ENCODE measurements at places on chromosomes 5 and 9.
A peak's percentile ranks its signal among the peaks of the same experiment; 100 is the strongest.

DNA sequence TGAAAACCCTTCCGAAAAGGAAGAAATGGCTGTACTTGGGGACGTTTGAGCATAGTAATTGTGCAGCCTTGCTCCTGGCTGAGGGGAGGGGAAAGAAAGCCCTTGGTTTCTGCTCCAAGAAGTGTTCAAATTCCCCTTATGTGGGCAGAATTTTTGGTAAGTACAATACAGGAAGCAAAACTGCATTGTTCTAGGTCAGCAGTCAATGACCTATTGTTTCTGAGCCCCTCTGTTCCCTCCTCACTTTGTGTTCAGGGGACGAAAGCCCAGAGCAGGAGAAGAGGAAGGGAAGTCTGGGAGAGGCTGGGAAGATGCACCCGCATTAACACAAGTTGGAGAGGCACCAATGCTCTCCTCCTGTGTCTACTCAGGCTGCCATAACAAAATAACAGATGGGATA lies 11.9 kb downstream of the BASP1 start:
- no peak for DNase-seq

GRCh38 chr5:132455614-132456115 lies 34.9 kb downstream of the IRF1 start:
- no peak for DNase-seq

DNA sequence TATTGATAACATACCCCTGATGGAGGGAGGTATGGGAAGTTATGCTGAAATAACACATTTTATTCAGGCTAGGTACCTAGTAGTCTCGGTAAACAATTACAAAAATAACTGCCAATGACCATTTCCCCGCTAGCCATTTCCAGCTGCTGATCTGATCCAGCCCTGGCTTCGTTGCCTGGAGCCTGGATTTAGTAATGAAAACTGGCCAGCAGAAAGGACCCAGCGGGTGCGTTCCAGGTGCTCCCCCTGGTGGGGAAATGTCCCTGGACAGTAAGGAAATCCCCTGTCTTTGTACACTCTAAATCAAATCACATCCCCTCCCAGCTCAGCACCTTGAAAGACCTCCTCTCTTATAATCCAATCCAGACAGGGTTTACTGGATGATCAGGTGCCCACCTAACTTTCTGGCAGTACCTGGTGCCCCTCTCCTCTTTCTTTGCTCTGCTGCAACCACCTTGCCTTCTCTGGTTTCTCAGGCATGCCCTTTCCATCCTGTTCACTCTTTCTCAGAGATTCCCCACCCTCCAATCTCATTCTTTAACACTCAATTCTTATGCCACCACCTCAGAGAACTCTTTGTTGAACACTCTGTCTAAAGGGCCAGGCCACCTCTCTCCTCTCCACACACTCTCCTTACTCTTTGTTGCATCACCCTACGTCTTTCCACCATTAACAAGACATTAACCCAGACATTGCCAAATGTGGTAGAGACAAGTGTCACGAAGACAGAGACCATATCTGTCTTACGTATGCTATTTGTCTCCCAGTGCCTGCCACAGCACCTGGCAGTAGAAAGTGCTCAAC lies 50.1 kb upstream of the SMAD5 start:
- DNase-seq, result peak; percentile 21

DNA sequence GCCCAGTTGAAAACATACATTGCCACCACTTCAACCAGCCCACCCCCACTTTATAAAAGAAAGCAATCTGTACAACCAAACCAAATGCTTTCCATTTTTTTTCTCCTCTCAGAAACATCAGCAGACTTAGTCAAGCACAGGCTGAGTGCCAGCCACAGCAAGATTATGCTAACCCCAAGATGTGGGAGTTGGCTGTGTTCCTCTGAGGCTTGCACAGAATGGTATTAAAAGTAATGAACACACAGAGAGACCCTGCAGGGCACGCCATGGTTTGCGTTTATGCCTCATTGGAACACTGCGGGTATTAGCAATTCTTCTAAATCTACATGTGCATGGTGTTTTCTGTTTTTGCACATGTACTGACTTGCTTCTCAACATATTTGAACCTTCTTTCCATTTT lies 419.9 kb upstream of the GRAMD2B start:
- no peak for DNase-seq

DNA sequence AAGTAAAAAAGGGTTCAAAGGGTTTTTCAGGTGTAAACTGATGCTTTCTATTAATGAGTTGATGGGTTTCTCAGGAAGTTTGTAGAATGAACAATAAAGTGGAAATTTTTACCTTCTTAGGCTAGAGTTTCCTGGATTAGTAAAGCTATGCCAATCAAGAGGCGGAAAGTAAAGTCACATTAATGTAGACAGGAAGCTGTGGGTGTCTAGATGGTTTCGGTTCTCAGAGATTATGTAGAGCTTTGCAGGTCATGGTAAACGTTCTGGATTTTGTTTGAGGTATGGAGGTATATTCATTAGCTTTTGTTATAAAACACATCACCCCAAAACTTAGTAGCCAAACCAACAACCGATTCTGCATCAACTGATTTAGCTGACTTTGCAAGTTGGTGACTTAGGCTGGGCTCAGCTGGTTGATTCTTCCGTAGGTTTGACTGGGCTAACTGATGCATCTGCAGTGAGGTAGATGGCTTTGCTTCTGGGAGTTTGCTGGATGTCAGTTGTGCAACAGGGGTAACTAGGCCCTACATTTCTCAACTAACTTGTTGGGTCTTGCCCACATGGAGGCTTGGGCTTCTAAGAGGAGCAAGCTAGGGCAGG lies 273.8 kb downstream of the MSX2 start:
- no peak for DNase-seq

- DNase-seq, result no peak
Observed at GRCh38 chr5:421901-422300, 21.1 kb upstream of the EXOC3 start.

GRCh38 chr5:175921061-175921730 lies 46.9 kb downstream of the THOC3 start:
- DNase-seq, result no peak

DNA sequence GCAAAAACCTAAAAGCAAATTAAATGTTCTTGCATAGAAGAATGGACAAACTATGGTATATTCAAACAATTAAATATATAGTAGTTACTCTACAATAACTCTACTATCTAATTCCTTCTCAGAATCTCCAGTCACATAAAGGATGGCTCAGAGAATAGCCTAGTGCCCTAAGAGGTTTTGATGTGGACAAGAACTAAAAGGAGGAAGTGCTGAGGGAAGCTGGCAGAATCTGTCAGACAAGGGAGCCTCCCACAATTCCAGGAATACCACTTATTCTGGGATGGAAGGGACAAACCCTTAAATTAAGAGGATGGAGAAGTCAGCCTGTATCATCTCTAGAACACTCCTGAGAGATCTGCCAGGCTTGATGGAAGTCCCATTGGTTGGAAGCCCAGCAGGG lies 30.4 kb downstream of the TNFSF8 start:
- no peak for DNase-seq

DNA sequence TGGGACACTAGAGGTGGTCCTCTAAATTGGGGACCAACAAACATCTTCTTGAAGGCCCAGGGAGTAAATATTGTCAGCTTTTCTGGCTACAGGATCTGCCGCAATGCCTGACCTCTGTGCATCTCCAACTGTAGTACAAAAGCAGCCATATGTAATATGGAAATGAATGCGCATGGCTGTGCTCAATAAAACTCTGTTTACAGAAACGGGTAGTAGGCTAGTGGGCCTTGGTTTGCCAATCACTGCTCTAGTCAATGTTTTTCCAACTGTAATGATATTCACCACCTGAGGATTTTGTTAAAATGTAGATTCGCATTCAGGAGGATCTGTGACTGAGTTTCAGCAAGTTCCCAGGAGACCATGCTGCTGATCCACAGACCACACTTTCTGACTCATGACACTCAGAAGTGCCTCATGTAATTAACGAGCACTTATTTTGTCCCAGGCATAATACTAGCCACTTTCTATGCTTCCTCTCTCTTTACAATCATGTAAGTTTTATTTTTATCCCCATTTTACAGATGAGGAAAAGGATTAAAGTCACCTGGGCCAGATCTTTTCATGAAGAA lies 96.9 kb downstream of the MED27 start:
- no peak for DNase-seq

DNA sequence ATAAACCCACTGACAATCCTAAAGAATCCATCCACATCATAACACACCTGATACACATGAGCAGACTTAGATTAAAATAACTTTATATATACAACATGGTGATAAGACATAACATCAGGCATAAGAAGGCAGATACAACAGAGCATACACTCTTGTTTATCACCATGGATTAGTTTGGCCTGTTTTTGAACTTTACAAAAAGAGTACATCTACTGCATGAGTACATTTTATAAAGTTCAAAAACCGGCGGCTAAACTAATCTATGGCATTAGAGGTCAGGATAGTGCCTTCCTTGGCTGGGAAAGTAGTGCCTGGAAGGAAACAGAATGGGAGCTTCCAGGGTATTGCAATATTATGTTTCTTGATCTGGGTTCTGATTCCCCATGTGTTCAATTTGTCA lies 15.1 kb downstream of the RICTOR start:
- no peak for DNase-seq

- DNase-seq, result no peak
Observed at GRCh38 chr9:88234114-88234513, 95.8 kb upstream of the SPATA31C2 start.

Measured in stimulated activated CD4-positive, alpha-beta T cell treated with anti-CD3 and anti-CD28 coated beads, Interleukin-1b, Interleukin-23, amount 100 ng/mL, for 1 hour (primary cell).